ENCODE measurements at places on chromosomes 7 and 10.

DNA sequence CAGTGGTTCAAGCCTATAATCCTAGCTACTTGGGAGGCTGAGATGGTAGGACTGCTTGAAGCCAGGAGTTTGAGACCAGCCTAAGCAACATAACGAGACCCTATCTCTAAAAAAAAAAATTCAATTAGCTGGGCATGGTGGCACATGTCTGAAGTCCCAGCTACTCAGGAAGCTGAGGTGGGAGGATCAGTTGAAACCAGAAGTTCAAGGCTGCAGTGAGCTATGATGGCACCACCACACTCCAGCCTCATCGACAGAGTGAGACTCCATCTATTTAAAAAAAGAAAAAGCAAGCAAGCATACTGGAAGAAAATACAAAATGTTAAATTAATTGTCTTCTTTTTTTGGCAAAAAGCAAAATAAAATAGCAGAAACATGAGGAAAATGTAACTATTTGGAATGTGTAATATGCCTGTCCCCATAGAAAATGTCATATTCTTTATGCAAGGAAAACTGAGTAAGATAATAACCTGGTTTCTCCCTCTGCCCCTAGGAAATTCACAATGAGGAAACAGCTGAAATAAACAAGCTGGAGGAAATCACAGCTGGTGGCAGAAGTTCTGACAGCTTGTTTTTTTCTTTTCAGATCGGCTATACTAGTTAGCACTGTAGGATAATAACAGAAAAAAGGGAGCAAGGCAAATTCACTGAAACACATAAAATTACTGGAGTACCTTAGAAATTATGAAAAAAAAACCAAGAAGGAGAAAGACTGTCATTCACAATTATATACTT, 48.5 kb downstream of the HERPUD2 start:
- no peak for DNase-seq

GRCh38 chr10:17162828-17163227, 33.2 kb upstream of the CUBN start:
- DNase-seq = no peak

DNA sequence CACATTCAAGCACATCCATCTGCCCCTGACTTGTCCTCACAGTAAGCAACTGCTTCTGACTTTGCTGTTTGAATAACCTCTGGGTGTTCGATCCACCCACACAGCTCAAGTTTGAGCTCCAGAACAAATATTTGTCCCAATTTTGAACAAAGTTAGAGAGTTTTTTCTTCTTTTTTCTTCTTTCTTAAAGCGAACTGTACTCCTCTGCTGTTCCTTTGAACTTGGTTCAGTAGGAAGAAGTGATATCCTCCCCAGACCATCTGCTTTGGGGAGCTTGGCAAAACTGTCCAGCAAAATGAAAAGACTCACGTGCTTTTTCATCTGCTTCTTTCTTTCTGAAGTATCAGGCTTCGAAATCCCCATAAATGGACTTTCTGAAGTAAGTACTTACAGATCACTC, at the start of gene ITIH2:
Gene ITIH2, plus strand, starts transcription at position 177 of the 400 bp plus-strand sequence. Its CDS starts 119 bp downstream, at position 296.
- no peak for DNase-seq

GRCh38 chr10:13945390-13946208, 358.8 kb downstream of the PRPF18 start:
- DNase-seq = peak; percentile 82

DNA sequence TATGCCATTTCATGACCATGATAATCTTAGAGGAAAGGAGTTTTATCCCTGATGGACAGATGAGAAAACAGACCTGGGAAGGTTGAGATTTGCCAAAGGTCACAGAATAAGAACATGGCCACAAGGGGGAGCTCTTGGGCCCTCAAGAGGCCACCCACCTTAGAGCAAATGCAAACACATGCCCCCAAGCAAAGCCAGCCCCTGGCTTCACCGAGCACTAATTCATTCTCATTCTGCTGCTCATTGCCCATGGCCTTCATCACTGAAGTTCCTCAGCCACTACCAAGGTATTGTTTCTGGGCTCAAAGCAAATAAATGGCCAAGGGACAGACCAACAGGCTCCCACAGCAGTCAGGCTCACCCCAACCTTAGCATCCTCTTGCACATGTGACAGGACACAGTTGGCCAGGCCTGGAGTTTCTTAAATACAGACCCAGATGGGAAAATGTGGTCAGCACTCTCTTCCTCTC, 44.2 kb downstream of the PDLIM1 start:
- peak; percentile 92 for DNase-seq

DNA sequence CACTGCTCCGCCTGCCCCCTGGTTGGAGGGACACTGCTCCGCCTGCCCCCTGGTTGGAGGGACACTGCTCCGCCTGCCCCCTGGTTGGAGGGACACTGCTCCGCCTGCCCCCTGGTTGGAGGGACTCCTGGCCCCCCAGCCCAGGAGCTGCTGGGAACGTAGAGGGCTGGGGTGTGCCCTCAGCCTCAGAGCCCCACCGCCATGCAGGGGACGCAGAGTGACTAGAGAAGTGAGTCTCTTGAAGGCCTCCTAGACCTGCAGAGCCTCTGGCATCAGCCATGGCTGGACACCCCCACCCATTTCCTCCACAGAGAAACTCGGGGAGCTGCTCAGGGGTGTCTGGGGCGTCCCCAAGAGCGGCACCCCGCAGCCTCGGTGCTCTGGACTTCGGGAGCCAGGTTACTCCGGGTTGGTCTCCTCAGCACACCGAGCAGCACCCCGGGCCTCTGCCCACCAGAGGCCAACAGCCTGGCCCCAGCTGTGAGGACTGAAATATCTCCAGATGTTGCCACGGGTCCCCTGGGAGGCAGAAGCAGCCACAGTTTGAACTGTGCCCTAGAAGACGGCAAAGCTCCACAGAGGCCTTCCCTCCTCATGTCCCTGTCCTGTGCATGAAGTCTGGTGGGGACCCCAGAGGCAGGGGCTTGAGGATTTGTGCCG, 191.9 kb downstream of the ELFN1 start:
- no peak for DNase-seq

GRCh38 chr10:81957976-81958375, 83.0 kb downstream of the NRG3 start:
- DNase-seq = no peak

- no peak for DNase-seq
Measured at GRCh38 chr10:123998197-123999141, 94.9 kb downstream of the CHST15 start.
